SW480 (cell line): ENCODE measurements at places on chromosomes 7 and 10.

DNA sequence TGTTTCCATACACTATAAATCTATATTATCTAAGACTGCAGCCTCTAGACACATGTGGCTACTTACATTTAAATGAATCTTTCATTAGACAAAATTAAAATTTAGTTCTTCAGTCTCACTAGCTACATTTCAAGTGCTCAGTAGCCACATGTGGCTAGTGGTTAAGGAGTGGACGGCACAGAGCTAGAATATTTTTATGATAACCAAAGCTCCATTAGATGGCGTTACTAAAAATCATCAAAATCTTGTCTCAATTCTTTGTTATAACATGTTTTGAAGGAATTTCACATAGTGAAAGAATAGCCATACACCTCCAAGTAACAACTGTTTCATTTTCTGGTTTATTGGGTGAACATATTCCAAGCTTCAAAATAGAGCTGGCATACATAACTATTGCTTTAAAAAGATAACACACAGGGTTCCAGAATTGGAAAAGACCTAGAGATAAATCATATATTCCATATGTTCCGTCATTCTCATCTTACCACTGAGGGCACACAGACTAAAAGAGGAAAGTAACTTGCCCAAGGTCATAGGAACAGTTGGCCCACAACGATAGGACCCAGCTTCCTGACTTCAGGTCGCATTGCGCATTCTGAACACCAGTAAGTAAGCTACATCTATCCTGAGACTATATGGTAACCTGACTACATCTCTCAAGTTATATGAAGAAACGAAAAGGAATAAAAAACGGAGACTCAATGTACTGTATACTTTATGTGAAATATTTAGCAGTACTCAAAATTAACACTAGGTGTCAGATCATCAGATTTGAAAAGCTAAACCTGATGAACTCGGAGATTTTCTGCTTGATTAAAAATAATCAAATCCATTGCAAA lies 66.6 kb downstream of the CAV1 start:
- peak; percentile 52 for DNase-seq

DNA sequence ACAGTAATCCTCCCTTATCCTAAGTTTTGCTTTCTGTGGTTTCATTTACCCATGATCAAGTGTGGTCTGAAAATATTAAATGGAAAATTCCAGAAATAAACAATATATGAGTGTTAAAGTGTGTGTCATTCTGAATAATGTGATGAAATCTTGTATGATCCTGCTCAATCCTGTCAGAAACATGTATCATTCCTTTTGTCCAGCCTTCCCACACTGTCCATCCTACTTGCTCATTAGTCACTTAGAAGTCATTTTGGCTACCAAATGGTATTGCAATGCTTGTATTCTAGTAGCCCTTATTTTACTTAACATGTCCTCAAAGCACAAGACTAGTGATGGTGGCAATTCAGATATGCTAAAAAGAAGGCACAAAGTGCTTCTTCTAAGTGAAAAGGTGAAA lies 1211.2 kb upstream of the SORCS1 start:
- no peak for DNase-seq

- DNase-seq, result no peak
Measured at GRCh38 chr7:44326261-44327125, 1.1 kb upstream of the CAMK2B start.

DNA sequence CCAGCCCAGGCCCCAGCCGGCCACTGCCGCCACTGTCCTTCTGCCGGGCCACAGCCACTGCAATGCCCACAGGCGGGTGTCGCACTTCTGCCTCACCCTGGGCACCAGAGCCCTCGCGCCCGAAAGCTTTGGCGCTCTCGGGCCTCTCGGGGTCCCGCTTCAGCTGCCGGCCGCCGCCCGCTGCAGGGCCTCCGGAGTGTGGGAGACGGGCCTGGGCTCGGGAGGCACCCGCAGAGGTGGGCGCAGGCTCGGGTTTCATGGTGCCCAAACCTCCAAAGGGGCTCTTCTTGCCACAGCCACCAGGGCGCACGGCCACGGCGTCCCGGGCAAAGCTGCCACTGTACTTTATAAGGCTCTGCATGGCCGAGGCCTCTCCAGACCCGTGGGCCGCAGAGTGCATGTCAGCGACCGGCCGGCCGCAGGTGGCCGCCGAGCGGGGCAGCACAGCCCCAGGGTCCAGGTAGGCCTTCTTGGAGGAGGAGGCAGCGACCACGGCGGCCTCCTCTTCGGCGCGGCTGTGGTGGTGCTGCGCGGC lies 35.9 kb downstream of the TNRC18 start:
- DNase-seq, result no peak

GRCh38 chr7:56811081-56811480 lies 321.2 kb downstream of the ZNF479 start:
- no peak for DNase-seq

- DNase-seq, result no peak
Measured at GRCh38 chr10:1523221-1523620, 214.1 kb downstream of the ADARB2 start.

GRCh38 chr7:93941945-93942344 lies 20.4 kb downstream of the GNG11 start:
- DNase-seq, result no peak

DNA sequence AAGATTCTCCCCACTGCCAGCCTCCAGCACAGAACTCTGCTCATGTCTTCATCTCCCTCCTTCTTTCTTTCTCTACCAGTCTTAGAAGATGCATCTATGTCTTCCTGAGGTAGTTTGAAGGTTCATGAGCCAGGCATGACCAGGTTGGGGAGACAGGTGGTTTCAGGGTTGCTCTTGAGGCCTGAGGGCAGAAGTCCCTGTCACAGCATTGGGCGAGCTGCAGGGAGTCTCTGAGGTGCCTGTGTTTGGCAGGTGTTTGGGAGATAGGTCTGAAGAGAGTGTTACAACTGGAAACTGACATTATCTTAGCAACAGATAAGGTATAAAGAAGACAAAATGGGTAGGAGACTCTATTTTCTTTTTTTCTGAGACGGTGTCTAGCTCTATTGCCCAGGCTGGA lies 18.7 kb downstream of the PRSS2 start:
- DNase-seq, result no peak

- no peak for DNase-seq
Measured at GRCh38 chr7:123820864-123821263, 24.1 kb upstream of the HYAL4 start.

DNA sequence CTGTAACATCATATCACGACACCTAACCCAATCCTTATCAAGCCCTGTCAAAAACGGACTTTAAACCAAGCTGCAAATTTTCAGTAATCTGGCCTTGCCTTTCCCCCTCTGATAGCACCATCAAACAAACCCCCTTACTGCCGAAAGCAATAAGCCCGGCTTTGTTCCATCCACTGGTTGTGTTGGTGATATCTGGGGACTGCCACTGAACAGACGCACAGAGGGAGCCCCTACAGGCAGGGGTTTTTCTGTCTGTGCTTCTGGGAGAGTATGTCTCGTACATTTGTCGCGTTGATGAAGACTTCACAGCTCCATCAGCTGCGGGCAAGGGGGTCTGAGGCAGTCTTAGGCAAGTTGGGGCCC lies 550 bp upstream of the PLAU start:
- no peak for DNase-seq

DNA sequence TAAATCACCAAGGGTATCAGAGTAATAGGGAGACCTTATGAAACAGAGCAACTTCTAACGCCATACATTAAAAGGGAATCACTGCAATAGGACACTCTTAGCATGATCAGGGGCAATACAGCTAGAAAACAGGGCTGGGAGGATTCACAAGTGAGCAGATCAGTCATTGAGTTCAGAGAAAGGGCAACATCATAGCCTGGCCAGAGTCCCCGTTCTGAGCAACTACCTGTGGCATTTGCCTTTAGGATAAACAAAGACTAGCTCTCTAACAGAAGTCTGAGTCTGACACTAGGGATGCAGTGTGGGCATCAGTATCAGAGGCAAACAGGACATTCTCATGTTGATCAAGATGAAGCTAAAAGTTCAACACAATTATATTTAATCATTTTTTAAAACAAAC lies 297.9 kb downstream of the DGKB start:
- no peak for DNase-seq

GRCh38 chr10:86946213-86947155 lies 10.9 kb downstream of the MMRN2 start:
- DNase-seq, result no peak

- DNase-seq, result no peak
Measured at GRCh38 chr10:90856964-90857634, 740 bp downstream of the HTR7 start.
